ENCODE measurements at places on chromosomes 13 and 19. TPM values are rescaled to one million over a fixed set of nuclear protein-coding genes. Genes with fewer than 3 reads are reported as not detected.

The CYTH2 gene
- total RNA-seq: 53.9 TPM

The SHANK1 gene
- 0.32 TPM for total RNA-seq

The MIA gene
- total RNA-seq: not detected

The ZNF415 gene
- not detected for total RNA-seq

The SIGLEC6 gene
- total RNA-seq: not detected

The CYP2S1 gene
- 24.9 TPM for total RNA-seq

The MISP3 gene
- 2.3 TPM for total RNA-seq

The LRRC25 gene
- not detected for total RNA-seq

The TEX101 gene
- total RNA-seq: not detected

The NCR1 gene
- not detected for total RNA-seq

The ZNF71 gene
- 9.7 TPM for total RNA-seq
